ENCODE measurements at places on chromosomes 4 and X.

DNA sequence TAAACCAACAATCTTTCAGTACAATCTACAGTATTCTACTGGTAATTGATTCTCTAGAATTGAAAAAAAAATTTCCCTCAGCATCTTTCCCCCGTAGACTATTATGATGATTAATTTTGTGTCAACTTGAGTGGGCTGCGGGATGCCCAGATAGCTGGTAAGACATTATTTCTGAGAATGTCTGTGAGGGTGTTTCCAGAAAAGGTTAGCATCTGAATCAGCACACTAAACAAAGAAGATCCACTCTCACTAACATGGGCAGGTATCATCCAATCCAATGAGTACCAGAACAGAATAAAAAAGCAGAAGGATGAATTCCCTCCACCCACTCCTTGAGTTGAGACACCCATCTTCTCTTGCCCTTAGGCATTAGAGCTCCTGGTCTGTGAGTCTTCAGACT lies 186.1 kb upstream of the MAB21L2 start:
- DNase-seq, result no peak

DNA sequence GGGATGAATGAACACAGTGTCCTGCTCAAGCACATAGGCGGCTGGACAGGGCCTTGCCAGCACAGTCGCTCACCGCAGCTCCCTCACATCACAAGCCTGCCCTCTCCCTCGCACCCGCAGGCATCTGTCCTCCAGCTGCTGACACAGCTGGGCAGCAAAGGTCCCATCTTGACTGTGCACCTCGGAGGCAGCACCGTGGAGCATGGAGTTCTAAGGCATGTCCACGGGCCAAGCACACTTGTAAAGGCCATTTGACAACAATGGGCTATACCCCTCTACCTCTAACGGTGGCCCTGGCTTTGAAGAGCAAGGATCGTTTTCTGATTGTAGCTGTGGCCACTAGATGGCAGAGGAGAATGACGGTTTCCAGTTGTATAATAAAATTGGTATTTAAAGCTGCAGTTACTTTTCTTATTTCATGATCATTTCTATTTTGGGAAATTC lies 53.8 kb downstream of the APLN start:
- no peak for DNase-seq

GRCh38 chr4:186002853-186003252 lies 66.1 kb upstream of the TLR3 start:
- DNase-seq, result no peak

GRCh38 chr4:38101563-38101962 lies 141.4 kb downstream of the PTTG2 start:
- DNase-seq, result no peak

DNA sequence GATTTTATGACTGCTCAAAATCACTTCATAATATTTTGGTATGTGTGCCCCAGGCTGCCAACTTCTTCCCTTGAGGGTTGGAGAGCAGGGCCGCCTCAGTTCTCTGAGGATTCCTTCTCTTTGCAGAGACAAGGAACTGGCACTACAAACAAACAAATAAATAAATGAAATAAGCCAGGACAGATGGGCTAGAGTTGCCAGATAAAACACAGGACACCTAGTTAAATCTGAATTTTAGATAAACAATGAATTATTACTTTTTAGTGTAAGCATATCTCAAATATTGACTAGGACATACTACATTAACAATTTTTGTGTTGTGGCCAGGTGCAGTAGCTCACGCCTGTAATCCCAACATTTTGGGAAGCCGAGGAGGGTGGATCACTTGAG lies 122.5 kb downstream of the FHDC1 start:
- DNase-seq, result no peak

GRCh38 chr4:2862528-2862927 lies 18.9 kb downstream of the ADD1 start:
- DNase-seq, result no peak

All from T-helper 9 cell (primary cell).